Fibroblast of the aortic adventitia (primary cell): ENCODE measurements at places on chromosomes 6 and 20. TPM values are rescaled to one million over a fixed set of nuclear protein-coding genes. Genes with fewer than 3 reads are reported as not detected.

The CYP21A2 gene
- 0.09 and 1.3 TPM in 2 replicates for total RNA-seq

The CST5 gene
- not detected in 2 replicates for total RNA-seq

The VAPB gene
- 16.0 and 17.2 TPM in 2 replicates for total RNA-seq

The NOTCH4 gene
- total RNA-seq, result 1.1 and 2.2 TPM in 2 replicates

The NFATC2 gene
- total RNA-seq, result 0.36 and 0.41 TPM in 2 replicates
